ENCODE measurements at places on chromosomes 6 and 20. TPM values are rescaled to one million over a fixed set of nuclear protein-coding genes. Genes with fewer than 3 reads are reported as not detected.

Gene COL9A3
- polyA plus RNA-seq, result 14.1 TPM

Gene HUS1B
- 0.34 TPM for polyA plus RNA-seq

Gene GSTA2
- polyA plus RNA-seq, result 24.0 TPM

- H3K4me3 ChIP-seq, result no peak overlapping the region
- H3K27me3 ChIP-seq, result no peaks in the 10 kb centered on the region
- no peak overlapping the region for H3K27ac ChIP-seq
- no peaks in the 10 kb centered on the region for H3K36me3 ChIP-seq
- no peak for DNase-seq
Measured at GRCh38 chr6:82573254-82573972, 209.8 kb downstream of the TPBG start.

- no peaks in the 10 kb centered on the region for H3K27me3 ChIP-seq
- H3K4me1 ChIP-seq, result no peaks in the 10 kb centered on the region
- no peak overlapping the region for H3K27ac ChIP-seq
- H3K4me3 ChIP-seq, result no peak overlapping the region
- no peak for DNase-seq
- no peaks in the 10 kb centered on the region for H3K36me3 ChIP-seq
Measured at GRCh38 chr6:156449128-156449527, 328.1 kb upstream of the ARID1B start.

GRCh38 chr6:151063352-151063751 lies 176.4 kb upstream of the AKAP12 start:
- H3K4me1 ChIP-seq, result peaks cover 6% of the 10 kb centered on the region
- no peaks in the 10 kb centered on the region for H3K36me3 ChIP-seq
- H3K27ac ChIP-seq, result no peak overlapping the region
- no peak for DNase-seq
- H3K27me3 ChIP-seq, result no peaks in the 10 kb centered on the region
- H3K4me3 ChIP-seq, result no peak overlapping the region

DNA sequence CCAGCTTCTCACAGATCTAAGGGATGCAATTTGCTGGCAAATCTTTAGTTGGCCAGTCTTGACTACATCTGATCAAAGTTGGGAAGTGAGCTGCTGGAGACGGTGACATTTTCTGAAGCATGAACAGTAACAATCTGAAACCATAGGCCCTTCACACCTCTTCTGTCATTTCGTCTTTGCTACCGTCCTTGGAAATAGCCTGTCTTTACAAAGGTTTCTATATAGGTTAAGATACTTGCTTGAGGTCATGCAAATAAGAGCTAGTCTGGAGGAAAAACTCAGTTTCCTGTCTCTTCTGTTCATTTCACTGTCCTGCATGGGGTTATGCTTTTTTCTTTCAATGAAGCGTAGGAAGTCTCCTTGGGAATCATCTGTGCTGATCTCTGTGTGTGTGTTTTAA lies 55.6 kb downstream of the CARMIL1 start:
- H3K36me3 ChIP-seq, result no peaks in the 10 kb centered on the region
- no peak for DNase-seq
- H3K27me3 ChIP-seq, result no peaks in the 10 kb centered on the region
- H3K4me1 ChIP-seq, result peaks cover 36% of the 10 kb centered on the region
- H3K4me3 ChIP-seq, result no peak overlapping the region

DNA sequence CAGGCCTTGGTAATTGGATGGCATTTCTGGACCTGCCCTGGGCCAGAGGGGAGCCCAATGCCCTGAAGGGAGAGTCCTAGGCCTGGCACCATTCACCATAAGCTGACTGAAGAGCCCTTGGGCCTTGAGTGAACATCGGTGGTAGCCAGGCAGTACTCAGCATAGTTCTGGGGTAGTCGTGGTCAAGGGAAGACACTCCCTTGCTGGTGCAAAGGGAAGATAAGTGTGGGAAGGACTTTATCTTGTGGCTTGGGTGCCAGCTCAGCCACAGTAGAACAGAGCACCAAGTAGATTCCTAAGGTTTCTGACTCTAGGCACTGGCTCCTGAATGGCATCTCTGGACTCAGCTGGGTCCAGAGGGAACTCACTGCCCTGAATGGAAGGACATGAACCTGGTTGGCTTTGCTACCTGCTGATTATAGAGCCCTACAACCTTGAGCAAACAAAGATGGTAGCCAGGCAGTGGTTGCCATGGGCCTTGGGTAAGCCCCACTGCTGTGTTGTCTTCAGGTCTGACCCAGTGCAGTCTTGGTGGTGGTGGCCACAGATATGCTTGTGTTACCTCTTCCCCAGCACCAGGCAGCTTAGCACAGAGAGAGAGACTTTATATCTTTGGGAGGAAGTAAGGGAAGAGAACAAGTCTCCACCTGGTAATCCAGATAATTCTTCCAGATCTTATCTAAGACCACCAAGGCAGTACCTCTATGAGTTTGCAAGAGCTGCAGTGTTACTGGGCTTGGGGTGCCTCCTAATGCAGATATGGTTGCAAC lies 83.5 kb downstream of the PRDM13 start:
- H3K4me3 ChIP-seq, result no peak overlapping the region
- no peaks in the 10 kb centered on the region for H3K27me3 ChIP-seq
- no peak for DNase-seq
- H3K36me3 ChIP-seq, result no peaks in the 10 kb centered on the region
- H3K4me1 ChIP-seq, result no peaks in the 10 kb centered on the region

DNA sequence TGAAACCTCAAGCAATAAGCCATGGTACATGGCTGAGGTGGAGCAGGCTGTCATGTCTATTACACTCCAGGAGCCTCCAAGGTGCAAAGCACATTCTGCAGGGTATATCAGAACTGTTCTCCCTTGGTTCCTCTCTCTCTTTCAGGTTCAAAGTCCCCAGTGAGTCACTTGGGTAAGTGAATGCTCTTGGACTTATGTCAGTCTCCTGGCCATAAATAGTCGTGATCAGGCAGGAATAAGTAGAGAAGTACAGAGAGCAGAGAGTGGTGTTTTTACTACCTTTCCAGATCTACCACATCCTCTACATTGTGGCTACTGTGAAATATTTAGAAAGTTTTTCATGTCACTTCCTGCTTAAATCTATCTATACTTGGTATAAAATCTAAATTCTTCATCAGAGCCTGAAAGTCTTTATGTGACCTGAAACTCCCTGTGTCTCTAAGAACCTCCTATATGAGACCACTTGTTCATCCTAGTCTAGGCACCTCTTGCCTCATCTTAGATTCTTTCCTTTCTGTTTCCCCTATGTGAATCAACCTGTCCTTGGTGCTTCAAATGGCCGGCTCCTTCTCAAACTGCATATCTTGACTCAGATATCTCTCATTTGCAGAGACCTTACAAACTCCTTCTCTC lies 1077.6 kb upstream of the MAP3K7 start:
- H3K36me3 ChIP-seq, result no peaks in the 10 kb centered on the region
- H3K4me1 ChIP-seq, result no peaks in the 10 kb centered on the region
- no peak overlapping the region for H3K27ac ChIP-seq

DNA sequence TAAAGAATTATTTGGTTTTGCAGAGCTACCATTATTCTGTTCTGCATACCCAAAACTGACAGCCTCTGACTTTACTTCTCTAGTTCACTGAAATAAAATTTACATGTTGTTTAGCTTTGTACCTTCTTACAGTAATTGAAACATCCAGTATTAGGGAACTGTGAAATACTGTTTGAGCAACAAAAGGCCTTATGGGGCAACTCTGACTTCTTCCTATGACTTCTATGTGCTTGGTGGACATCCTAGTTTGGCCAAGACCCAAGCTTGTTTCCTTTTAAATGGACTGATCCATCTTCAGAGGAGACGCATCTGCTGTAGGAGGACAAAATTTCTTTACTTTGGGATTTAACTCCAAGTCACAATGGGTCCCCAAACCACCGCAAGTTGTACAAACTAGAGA lies 44.7 kb downstream of the NR2E1 start:
- DNase-seq, result no peak
- H3K4me1 ChIP-seq, result no peaks in the 10 kb centered on the region
- H3K27me3 ChIP-seq, result no peaks in the 10 kb centered on the region
- peaks cover 47% of the 10 kb centered on the region for H3K36me3 ChIP-seq

All from large intestine (tissue), 12 donors.